Activated gamma-delta T cell treated with anti-CD3 and anti-CD28 coated beads, Interleukin-2, amount 50 U/mL, for 16 hours (primary cell): ENCODE measurements at places on chromosomes 12 and 14.

DNA sequence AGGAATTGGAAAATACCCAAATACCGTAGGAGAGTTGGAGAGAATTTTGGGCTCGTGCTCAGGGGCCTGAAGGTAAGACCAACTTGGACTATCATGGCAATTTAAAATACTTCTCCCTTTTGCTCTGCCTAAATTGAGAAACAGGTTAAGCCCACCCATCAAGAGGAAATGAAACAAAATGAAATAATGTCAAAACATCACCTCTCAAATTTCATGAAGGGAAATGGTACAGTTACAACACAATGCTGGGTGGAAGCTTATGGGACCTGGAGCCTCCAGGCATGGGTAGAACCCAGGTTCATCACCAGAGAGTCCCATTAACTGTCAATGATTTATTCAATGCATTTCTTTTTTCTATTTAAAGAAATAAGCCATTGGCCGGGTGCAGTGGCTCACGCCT lies 33.7 kb downstream of the FOS start:
- DNase-seq, result no peak

DNA sequence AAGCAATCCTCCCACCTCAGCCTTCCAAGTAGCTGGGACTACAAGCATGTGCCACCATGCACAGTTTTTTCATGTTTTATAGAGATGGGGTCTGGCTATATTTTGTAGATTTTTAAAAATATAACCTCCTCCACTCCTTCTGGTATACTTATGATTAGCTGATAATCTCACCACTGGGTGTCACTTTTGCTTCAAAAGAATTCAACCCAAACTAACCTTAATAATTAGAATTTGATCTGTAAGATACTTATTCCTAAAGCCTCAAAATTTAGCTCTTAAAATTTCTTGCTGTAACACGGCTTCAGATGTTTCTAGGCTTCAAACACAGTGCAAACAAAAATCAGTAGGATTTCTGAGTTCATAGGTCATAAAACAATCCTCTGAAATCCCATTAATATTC lies 130.3 kb downstream of the CEP83 start:
- DNase-seq, result no peak

GRCh38 chr12:88113871-88114270 lies 28.0 kb downstream of the CEP290 start:
- no peak for DNase-seq

GRCh38 chr14:104632781-104633180 lies 28.2 kb upstream of the TMEM179 start:
- no peak for DNase-seq

- DNase-seq, result no peak
These were observed 9.5 kb downstream of the POMT2 start for GRCh38 chr14:77311217-77311616.

DNA sequence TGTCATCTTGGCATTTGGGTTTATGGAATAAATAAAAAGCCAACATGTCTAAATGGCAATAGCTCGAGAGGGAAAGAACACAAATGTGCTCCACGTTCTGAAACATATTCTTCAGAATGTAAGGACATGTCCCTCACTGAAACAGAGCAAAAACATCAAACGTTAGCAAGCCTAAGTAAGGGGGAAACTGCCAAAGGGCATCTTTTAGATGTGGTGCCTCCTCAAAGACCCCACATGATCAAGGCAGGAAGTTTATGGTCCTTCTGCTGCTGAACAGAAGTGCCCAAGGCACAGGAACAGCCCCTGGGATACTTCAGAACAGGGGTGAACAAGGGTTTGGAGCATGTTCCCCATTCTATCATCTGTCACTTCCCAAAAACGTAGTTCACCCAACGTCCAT lies 227.0 kb downstream of the ANO2 start:
- no peak for DNase-seq

DNA sequence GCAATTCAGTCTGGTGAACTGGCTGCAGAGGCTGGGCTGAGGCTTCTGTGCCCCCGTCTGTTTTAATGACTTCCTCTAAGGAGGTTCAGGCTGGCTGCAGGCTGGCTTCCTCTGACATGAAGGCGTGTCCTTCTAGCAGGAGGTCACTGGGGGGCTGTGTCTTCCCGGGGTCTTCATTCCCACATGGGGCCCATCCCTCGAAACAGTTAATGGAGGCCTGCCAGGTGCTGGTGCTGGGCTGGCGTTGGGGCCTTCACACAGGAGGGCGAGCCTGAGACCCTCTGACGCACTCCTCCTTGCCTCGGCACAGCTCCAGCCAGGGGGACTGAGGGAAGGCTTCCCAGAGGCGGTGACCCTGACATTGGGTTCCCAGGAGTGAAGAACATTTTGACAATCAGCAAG lies 57.7 kb upstream of the DLK1 start:
- DNase-seq, result no peak

- DNase-seq, result no peak
These were observed 14.2 kb upstream of the WDR20 start for GRCh38 chr14:102125546-102125945.

DNA sequence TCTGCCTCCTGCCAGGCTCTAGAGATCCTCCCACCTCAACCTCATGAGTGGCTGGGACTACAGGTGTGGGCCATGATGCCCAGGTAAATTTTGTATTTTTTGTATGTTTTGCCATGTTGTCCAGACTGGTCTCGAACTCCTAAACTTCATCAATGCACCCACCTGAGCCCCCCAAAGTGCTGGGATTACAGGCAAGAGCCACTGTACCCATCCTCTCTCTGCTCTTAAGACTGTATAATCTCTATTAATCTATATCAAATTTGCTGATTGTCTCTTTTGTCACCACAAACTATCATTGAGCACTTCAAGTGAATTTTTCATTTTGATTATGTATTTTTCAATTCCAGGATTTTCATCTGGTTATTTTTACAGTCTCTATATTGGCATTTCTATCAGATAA lies 440.3 kb downstream of the NOVA1 start:
- DNase-seq, result no peak

DNA sequence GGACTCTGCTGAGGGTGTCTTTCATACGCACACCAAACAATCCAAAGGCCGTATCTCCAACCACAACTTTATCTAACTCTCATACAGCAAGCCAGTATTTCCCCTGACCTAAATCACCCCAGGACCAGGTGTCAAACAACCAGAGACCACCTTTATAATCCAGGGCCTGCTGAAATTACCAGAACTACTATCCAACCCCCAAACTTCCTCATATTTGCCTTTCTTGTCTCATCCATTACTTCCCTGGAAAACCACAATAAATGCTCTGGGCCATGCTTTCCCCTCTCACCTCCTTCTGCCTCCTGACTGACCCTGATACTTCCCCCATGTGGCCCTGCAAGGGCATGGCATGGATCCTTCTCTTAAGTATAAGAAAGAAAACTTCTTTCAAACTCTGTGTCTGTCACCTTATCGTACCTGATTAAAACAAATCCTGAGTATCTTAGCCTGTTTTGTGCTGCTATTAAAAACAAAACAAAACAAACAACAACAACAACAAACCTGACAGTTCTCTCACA lies 44.7 kb upstream of the CRACR2A start:
- DNase-seq, result no peak

DNA sequence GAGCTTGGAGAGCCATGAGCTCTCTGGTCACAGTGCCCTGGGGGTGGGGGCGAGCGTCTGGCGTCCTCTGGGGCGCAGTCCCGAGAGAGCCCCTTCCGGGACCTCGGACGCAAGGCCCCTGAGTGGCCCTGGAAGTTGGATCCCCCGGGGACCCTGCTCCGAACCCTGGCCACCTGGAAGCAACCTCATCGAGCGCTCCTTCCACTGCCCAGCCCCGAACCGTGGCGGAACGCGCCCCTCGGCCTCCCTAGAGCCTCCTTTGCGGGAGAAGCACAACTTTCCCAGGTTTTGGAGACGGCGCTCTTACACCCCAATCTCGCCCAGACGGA lies 1.2 kb downstream of the NOS1 start:
- no peak for DNase-seq

GRCh38 chr14:93789228-93790130 lies 1.2 kb upstream of the PRIMA1 start:
- no peak for DNase-seq
